ENCODE measurements at places on chromosomes 3 and 15. TPM values are rescaled to one million over a fixed set of nuclear protein-coding genes. Genes with fewer than 3 reads are reported as not detected.
A peak's percentile ranks its signal among the peaks of the same experiment; 100 is the strongest.

Gene KLHL40
- total RNA-seq = not detected

GRCh38 chr15:82993144-82993543, 7.1 kb downstream of the RAMAC start:
- no peak for DNase-seq

DNA sequence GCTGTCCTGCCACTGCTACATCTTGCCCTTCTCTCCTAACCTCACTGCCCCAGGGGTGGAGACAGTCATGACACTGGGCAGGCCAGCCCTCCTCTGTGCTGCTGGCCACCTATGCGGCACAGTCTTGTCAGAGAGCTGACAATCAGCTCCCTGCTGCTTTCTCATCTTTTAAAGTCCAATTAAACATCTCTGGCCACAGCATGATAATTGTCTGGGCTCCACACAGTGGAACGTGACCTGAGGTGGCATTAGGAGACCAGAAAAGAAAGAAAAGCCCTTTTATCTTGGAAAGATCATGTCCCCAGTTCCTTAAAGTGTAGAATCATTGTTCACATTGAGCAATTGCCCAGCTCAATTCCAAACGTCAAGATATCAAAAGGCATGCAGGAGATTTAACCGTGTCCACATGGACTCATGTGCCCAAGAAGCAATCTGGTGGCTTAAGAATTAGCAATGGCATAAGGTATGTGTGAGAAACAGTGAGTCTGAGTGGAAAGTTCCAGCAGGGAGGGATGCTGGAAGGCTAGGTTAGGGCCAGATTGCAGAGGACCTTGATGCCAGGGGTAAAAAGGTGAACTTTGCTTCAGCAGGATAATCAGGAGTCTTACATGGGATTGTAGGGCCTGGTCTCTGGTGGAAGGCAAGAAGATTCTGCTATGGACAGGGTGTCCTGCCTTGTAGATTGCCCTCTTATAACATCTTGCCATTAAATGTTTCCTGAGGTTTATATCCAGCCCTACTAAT, 15.3 kb upstream of the CACNA1D start:
- DNase-seq = no peak

- no peak for DNase-seq
Measured at GRCh38 chr15:88401251-88401995, 65.8 kb downstream of the MRPL46 start.

GRCh38 chr3:17687566-17687965, 54.9 kb downstream of the TBC1D5 start:
- DNase-seq = no peak

- DNase-seq = no peak
Measured at GRCh38 chr3:46095307-46095706, 68.0 kb upstream of the XCR1 start.

DNA sequence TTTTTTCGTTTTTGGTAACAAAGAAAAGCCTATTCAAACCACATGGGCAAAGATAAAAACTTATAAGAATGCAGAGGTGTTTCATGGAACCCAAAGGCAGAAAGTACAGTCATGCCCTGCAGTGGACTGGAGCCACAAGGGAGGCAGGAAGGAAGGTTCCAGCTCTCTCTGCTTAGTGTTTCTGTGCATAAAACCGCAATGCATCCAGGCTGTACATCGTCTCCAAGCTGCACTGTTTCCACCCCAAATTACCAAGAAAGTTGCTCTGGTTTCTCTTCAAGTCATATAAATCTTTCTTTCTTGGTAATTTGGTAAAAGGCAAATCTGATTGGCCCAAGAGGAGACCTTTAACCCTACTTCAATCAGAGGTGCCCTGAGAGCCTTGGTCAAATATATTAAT, 15.8 kb downstream of the TRAT1 start:
- no peak for DNase-seq

DNA sequence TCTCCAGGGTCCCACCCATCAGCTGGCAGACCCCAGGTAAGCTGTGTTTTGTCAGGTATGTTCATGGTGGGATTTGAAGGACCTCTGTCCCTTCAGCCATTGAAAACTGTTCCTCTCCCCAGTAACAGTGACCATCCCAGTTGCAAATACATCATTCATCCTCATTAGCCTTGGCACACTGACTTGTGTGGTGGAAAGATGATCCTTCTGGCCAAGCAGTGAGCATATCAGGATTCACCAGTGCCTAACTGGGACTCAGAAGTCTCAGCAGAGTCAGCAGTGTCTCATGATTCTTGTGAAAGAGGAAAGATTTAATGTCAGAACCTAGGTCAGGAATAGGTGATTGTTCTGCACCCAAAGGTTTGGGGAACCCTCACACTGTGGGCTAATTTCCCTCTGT, 90.2 kb downstream of the DNAJB8 start:
- DNase-seq = no peak

GRCh38 chr3:1907911-1908310, 190.8 kb upstream of the CNTN4 start:
- no peak for DNase-seq

GRCh38 chr3:45659661-45660566, 29.3 kb upstream of the SACM1L start:
- DNase-seq = peak; percentile 95

DNA sequence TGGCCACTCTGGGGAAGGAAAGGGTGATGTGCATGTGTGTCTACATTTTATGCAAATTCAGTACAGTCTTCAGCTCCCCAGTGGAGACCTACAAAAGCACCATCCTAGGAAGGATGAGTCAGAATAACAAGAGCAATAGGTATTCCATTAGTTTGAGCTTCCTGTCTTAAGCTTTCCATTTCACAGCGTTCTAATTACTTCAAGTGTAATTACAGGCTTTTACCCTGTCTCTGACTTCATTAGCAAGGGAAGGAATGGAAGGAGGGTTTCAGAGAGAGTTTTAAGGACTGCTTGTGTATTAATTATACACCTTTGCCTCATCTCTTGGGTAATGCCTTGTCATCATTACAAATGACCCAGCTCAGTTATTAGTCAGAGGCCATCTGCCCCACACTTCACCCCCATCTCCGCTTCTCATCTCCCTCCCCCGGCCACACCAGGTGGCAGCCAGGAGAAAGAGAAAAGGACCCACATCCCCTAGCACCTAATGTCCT, 202.8 kb upstream of the MRPL3 start:
- DNase-seq = no peak

GRCh38 chr3:17605032-17605431, 137.4 kb downstream of the TBC1D5 start:
- peak; percentile 68 for DNase-seq

Gene UTS2B
- 0.86 TPM for total RNA-seq

Gene COL8A1
- 324 TPM for total RNA-seq

DNA sequence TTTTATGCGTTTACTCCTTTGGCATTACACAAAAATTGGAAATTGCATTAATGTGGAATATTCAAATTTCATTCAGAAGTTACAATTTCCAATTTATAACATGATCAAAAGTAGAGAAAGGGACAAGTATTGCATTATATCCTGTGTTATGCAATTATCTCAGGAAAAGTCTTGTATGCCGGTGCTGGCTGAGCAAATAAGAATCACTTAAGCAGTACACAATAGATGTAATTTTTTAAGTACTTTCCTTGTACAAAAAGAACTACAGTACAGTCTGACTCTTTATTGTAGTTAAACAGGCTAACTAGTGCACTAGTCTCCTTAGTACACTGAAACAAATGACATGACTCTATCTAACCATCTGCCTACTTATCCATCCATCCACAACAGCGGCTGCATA, 493.2 kb upstream of the KCNMB2 start:
- no peak for DNase-seq

GRCh38 chr15:28167042-28167441, 67.9 kb upstream of the OCA2 start:
- DNase-seq = no peak

Gene LIPC
- total RNA-seq = 0.86 TPM

GRCh38 chr3:129672412-129672811, 65.9 kb upstream of the PLXND1 start:
- DNase-seq = no peak

GRCh38 chr3:150867434-150867833, 37.8 kb downstream of the MINDY4B start:
- DNase-seq = no peak

DNA sequence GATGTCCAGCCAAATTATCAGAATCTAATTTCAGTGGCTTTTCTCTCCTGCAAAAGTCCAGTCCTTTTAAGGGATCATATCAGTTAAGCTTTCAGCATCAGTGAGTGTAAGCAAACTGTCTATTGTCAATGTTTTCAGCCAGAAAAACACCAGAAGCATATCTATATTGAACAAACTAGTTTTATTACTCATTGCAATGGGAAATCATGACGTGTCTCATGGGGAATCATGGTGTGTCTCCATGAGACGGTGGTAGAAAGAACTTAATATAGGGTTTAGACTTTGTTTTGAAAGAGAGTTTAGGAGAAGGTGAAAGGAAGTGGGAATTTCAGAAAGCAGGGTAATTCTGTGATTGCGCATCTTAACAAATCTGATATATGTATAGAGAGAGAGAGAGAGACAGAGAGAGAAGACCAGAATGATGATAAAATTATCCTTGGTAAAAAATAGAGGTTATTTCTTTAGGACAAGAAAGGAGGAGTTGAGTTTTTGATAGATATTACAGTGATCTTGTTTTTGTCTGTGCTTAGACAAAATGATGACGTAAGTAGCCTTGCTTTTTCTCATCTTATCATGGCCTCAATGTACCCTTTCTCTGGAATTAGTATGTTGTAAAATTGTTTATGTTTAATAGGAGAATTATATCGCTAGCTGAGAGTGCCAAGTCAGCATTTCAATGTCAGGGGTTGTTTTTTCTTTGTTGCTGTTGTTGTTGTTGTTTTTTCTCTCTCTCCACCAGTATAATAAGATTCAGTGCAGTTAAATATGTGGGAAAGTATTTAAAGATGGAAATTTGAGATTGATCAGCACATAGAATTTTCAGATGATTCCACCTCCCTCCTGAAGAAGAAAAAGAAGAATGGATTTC, 129.9 kb upstream of the OSTN start:
- peak; percentile 57 for DNase-seq

DNA sequence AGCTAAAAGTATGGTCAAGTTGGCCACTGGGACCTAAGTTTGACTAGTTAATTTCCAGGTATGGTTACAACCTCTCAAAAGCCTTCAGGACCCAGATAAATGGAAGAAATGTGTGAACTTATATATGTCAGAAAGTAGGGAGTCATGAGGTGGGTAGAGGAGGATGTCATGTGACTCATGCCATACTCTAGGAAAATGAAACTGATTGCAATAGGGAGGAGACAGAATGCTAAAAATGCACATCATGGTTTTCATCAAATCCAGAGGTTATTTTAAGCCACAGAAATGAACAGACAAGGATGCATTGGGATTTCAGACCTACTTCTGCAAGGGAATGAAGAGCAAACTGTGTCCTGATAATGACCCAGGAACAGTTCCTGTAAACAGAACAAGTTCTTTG, 310.0 kb downstream of the EDEM1 start:
- no peak for DNase-seq

Gene MYZAP
- total RNA-seq = 0.43 TPM

Gene PEX11A
- 3.9 TPM for total RNA-seq

Gene RPL14
- 209 TPM for total RNA-seq

GRCh38 chr3:194097141-194097882, 38.6 kb upstream of the HES1 start:
- DNase-seq = no peak

Gene MOBP
- total RNA-seq = not detected

DNA sequence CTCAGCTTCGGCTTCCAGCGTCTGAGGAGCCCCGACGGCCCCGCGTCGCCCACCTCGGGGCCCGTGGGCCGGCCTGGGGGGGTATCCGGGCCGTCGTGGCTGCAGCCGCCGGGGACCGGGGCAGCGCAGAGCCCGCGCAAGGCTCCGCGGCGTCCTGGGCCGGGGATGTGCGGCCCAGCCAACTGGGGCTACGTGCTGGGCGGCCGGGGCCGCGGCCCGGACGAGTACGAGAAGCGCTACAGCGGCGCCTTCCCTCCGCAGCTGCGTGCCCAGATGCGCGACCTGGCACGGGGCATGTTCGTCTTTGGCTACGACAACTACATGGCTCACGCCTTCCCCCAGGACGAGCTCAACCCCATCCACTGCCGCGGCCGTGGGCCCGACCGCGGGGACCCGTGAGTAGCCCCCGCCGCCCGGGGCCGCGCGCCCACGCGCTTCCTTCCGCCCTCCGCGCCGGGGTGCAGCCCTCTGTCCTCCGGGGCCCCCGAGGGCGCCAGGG, 462 bp downstream of the EDEM1 start:
- no peak for DNase-seq

- DNase-seq = no peak
Measured at GRCh38 chr3:167731393-167731792, 3.3 kb downstream of the PDCD10 start.

Gene SAMMSON
- not detected for total RNA-seq

Gene CLSTN2
- total RNA-seq = 7.3 TPM

DNA sequence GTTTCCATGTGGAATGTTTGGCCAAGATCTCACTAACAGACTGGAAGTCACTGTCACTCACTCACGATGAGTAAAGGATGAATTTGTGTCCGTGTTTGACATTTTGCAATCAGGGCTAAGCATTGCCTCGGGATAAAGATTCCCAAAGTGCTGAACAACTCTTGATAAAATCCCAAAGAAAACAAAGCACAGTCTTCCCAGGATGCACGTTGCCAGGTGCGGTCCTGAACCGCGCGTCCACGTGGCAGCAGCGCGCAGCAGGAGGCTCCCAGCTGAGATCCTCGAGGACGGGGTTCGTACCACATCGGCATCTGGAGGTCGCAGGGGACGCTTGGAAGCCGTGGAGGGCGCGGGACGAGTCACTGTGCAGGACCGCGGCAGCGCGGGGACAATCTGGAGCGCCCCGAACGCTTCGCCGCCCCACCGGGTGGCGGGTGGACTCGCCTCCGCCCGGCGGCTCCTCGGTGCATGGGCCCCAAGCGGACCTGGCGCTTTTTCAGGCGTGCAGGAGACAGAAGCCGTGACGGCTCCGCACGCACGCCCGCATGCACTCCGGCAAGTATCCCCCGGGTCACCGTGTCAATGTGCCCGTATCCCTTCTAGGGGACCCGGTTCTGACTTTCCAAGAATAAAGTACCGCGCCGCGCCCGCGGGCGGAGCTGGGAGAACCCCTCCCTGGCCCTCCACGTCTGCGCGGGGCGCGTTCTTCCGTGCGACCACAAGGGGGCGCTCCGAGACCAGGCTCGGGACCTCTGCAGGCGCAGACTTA, 17.7 kb downstream of the CPN2 start:
- peak; percentile 85 for DNase-seq

DNA sequence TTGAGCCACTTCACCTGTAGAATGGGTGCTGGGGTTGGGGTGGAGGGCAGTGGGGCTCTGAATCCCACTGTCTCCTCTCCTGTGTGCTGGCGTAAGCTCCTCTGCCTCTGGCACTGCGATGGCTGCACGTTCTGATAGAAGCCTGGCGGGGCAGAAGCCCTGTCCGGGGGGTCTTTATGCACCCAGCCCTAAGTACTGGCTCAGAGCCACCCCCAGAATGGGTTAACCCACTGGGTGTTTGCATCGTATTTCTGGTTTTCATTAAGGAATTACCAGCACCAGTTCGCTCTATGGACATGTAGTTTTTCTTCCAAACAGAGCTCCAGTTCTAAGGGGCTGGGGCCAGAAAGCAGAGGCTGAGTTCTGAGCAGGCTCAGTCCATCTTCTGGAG, 37.7 kb upstream of the CDCP1 start:
- DNase-seq = no peak

Gene TGM4
- total RNA-seq = not detected

- no peak for DNase-seq
Measured at GRCh38 chr3:188007897-188008296, 146.1 kb upstream of the LPP start.
